ENCODE measurements at places on chromosomes 4 and X.

DNA sequence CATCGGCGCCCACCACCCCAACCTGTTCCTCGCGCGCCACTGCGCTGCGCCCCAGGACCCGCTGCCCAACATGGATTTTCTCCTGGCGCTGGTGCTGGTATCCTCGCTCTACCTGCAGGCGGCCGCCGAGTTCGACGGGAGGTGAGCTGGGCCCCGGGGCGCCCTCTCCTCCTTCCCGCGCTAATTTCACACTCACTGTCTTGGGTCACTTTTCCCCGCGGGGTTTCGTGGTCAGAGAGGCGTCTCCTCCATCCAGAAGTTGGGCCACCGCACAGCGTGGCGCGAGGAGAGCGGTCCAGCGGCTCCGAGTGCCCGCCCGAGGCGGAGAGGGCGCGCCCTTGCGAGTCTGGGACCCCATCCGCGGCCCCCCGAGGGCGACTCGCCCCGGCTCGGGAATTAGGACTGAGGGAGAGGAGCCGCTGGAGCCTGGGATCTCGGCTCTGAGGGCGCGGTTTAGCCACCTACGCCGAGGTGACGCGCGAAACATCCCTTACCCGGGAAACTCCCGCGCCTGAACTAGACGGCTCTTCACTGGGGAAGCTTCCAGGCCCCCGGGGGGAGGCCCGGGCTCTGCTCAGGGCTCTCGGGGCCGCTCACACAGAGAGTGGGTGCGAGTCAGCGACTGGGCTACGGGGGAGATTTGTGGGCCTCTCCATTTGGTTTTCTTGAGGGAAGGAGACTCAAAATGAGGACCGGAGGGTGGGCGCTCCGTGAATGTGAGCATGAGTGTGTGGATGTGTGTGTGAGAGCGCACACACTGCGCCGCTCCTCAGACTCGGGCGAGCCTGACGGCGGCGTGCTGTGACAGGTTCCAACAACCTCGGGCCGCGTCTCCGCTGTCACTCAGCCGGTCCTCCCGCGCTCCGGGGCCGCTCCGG is 551 bp downstream of the NPNT start:
- DNase-seq: no peak

- DNase-seq: no peak
These were observed 338.7 kb upstream of the GATB start for GRCh38 chr4:152099555-152099954.

DNA sequence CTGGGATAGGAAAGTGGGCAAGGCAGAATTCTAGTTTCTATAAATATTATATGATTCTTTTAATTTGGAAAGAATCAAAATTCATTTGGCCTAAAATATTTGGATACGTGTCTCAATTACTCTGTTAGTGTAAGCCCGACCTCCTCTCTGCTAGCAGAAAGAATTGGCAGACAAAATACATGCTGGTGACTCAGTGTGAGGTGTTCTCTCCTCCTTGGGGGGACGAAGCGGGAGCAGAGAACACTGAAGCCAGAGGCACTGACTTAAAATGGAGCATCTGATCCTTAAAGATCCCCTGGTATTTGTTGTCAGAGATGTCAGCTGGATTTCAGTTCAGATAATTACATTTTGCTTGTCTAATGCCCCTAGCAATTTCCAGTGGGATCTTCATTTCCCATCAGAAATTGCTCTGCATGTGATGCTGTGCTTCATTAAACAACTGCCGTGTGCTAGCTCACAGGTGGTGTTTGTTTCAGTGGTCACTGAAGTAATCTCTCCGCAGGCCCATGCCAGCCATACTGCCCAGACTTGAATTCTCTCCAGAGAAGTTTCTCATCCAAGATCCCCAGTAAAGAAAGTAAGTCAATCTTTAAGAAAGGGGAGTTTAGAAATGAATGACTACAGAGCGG is 188.7 kb upstream of the TLL1 start:
- no peak for DNase-seq

DNA sequence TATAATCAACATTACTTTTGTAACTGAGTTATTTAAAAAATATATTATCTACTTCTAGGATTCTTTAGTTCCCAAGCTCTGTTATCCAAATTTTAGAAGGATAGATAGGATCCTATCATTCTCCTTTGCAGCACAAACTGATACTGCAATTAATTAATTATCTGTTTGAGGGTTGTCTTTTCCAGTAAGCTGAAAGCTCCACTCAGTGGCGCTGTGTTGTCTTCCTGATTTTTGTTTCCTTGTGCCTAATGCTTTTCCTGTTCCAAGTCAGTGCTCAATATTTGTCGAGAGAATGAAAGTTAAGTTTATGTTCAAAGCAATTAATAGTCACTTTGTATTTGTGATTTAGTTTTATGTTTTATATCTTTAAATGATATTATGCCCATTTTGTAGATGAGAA is 107.4 kb upstream of the ANK2 start:
- DNase-seq: no peak

- no peak for DNase-seq
These were observed 387.0 kb upstream of the ACTRT1 start for GRCh38 chrX:128439159-128439558.

DNA sequence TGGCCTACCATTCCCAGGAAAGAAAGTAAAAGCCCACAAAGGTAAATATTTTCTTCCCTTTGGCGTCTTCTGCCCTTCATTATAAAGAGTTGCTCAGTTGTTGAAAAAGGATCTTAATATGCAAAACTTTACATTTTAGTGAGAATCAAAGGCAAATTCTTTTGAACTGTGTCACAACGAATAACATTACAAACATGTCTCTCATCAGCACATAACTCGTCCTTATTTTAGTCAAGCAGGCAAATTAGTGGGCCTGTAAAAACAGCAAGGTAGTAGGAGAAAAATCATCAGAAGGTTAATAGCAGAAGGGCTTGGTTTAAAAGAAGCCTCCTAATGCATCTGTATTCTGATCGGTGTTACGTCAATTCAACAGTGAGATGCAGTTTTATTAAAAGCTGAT is 647.3 kb upstream of the DIPK2B start:
- no peak for DNase-seq

- DNase-seq: no peak
These were observed 652 bp downstream of the SRPX start for GRCh38 chrX:38220024-38220414.

DNA sequence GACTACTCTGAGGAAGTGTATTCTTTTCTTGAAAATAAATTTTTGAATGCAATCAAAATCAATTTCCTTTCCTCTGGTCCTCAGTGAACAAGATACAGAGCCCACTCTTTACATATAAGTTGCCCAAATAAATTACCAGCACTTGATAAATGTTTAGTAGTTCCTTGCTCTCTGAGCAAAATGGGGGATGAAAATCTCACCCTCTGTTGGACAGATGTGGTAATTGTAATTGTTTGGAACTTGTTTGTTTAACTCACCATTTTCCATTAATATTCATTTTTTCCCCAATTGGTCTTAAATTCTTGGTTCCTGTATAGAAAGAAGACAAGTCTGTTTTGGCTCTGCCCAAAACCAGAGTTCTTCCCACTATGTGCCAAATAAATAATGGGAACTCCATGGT is 146.3 kb downstream of the LDB2 start:
- DNase-seq: no peak

DNA sequence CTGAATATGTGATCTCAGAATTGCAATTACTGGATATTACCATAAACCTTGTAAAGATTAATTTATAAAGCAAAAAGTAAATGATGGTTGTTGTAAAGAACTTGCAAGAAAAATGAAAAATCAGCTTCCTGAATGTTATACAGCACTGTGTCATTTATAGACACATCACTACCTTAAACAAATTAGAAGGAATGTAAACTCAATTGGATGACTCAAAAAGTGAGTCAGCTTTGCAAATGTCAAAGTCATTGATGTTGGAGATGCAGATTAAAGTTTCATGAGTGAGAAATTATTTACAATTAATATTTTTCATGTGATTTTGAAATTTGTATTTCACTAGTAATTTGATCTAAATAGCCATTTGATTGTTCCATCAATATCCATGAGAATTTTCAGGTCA is 193.2 kb downstream of the RAPGEF2 start:
- no peak for DNase-seq

All from activated effector memory CD4-positive, alpha-beta T cell treated with Interleukin-2 at 50 U/mL for 16 hours (primary cell).